Adrenal gland (tissue), 19 donors: ENCODE measurements at places on chromosomes 7 and 10.
A peak's percentile ranks its signal among the peaks of the same experiment; 100 is the strongest.

GRCh38 chr7:95304990-95305389 lies 19.3 kb downstream of the PON1 start:
- DNase-seq = no peak

GRCh38 chr10:3807211-3807927 lies 22.4 kb upstream of the KLF6 start:
- no peak for DNase-seq

GRCh38 chr10:16770670-16771069 lies 46.6 kb downstream of the RSU1 start:
- DNase-seq = no peak

DNA sequence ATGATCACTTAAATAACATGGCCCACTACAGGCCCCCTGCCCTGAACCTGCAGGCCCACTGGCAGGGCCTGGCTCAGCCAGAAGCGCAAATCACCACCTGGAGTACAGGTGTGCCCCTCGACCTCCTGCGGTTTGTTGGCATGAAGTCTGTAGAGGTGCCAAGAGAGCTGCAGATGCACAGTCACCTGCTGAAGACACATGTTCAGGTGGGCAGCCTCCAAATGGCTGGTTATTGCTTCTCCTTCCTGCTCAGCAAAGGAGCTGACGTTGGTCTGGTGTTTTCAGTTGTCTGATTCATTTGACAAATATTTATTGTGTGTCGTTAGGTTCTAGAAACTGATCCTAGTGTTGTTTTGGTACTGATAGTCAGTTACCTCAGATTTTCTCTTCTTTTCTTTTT lies 29.0 kb downstream of the DHTKD1 start:
- no peak for DNase-seq

GRCh38 chr10:60849740-60850139 lies 71.5 kb downstream of the CDK1 start:
- no peak for DNase-seq

DNA sequence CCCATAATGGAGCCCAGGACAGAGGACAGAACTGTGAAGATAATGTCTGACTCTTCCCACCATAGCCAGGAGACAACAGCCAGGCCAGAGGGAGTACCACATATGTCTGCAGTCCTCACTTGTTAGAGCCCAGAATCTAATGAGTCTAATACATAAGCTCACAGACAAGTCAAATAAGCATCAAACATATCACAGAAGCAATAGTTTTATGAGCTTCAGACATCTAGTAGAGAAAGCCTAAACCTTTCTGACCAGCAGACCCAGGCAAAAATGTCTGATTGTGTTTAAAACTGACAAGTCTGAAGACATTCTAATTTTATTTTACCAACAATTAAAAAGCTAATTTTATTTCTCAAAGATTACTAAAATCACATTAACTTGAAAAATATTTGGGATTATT lies 75.5 kb downstream of the MAPK8 start:
- DNase-seq = no peak

GRCh38 chr10:35372329-35372728 lies 36.0 kb downstream of the CCNY start:
- DNase-seq = no peak

- peak; percentile 22 for DNase-seq
Measured at GRCh38 chr7:117129521-117129955, 176.2 kb downstream of the ST7 start.

DNA sequence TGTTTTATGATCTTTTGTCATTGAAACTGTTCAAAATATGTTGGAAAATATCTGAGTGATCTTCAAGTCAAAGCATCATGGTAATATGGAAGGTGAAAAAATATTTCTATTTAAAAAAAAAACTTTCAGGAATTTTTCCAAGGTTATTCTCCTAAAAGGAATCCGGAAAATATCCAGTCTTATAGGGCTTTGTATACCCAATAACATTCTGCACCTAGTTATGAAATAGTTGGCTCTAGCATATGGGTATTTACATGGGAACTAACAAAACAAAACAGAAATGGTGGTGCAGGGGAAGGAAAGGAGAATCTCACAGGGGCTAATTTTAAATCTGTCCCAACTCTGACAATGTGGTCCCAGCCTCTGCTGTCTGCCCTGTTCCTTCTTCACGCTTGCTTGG lies 167.1 kb upstream of the RHEB start:
- DNase-seq = no peak

GRCh38 chr10:44196336-44196735 lies 188.6 kb downstream of the CXCL12 start:
- DNase-seq = no peak

- no peak for DNase-seq
Measured at GRCh38 chr10:77045085-77045484, 592.5 kb downstream of the KCNMA1 start.

- DNase-seq = peak; percentile 76
Measured at GRCh38 chr7:128347647-128348097, 4.0 kb upstream of the RBM28 start.

GRCh38 chr10:29199339-29199738 lies 89.5 kb upstream of the LYZL1 start:
- DNase-seq = no peak

DNA sequence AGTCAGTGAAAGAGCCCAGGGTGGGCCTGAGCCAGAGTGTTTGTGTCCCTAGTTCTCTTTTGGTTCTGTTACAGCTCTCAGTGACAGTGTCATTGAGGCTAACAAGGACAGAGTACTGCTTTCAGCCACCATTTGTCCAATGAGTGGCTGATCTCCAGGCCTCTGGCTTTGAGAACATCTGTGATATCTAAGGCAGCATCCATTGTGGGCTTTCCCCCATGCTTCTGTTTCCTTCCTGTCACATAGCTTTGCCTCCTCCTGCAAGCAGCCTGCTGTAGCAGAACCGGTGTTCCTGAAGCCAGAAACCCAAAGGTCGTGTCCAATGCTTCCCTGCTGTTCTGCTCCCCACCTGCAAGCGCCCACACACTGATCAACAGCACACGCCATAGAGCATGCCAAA lies 68.4 kb downstream of the IKZF1 start:
- DNase-seq = no peak

DNA sequence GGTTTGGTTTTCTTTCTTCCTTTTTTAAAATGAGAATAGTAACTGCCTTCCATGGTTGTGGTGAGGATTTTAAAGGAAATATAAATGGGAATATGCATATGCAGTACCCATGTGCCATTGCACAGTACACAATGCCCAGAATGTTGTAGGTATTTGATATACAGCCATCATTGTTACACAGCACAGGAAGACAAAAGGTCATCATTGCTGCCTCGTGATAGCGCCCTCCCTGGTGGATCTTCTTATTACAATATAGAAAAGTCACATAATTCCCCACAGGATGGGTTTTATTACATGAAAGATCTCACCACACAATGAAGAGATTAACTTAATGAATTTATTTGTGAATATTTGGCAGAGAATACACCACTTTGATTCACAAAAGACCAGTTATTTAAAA lies 76.5 kb downstream of the PPP1R17 start:
- DNase-seq = no peak

- peak; percentile 91 for DNase-seq
Measured at GRCh38 chr7:151754142-151754590, 122.7 kb downstream of the PRKAG2 start.

DNA sequence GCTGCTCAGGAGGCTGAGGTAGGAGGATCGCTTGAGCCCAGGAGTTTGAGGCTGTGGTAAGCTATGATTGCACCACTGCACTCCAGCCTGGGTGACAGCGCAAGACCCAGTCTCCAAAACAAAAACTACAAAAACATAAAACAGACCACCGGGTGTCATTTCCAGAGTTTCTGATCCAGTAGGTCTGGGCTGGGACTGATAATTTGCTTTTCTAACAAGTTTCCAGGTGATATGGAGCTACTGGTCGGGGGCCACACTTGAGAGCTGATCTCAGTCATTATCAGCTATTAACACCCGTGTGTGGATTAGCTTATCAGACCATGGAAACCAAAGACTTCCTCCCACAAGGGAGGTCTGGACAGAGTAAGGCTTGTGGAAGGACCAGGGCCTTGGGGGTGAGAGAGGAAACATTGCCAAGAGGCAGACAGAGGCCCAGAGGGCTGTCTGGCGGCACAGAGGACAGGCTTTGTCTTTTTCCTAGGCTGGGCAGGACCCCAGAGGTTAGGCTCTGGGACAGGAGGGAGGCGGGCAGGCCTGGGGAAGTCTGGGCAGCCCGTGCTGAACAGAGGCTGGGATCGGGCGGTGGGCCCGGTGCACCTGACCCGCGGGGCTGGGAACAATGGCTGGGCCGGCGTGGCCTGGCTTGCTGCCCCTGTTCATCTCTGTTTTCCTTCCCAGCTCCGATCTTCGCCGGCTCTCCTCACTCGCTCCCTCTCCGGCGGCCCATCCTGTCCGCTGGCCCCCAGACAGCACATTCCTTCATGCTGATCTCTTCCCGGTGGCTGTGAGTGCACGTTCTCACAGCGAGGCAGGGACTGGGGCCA lies 25.2 kb downstream of the TMEM270 start:
- no peak for DNase-seq

- DNase-seq = peak; percentile 3
Measured at GRCh38 chr10:43237128-43237527, 29.7 kb downstream of the RASGEF1A start.

GRCh38 chr10:45006276-45007030 lies 5.7 kb downstream of the ZNF22 start:
- no peak for DNase-seq

DNA sequence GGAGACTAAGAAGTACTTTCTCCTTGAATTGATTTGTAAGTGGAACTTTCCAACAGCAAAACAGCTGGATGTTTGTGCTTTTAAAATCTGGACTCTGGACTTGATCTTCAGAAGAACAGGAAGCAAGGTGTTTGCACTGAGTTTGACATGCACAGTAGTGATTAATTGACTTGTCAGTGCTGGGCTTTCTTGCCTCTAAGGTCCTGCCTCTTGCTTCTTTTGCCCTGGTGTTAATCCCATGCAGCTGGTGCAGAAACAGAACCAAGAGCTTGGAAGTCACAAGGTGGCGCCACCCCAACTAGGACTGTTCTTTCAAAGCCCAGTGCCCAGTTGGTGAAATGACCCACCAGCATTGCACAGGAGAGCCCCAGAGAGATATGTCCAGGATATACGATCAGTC lies 66.8 kb upstream of the SEPHS1 start:
- DNase-seq = no peak

DNA sequence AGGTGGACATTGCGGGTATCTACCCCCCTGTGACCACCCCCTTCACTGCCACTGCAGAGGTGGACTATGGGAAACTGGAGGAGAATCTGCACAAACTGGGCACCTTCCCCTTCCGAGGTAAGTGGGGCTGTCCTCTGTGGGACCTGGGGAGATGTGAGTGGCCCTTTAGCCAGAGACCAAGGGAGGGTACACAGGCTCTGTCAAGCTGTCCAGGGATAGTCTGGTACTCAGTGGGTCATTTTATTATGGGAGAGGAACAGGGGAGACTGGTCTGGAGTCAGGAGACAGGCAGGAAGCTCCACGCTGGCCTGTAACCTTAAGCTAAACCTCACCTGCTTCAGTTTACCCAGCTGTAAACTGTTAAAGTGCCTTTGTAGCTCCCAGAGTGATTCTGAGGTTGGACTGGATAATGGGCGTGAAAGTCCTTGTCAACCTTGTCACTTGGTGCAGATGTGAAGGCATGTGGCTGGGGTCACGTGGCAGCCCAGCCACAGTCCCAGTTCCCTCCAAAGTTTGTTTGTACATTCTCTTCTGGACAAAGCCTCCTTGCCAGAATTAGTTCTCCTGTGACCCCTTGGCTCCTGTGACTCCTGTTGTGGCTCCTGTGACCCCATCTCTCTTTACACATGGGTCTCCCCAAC lies 729 bp downstream of the HOGA1 start:
- DNase-seq = peak; percentile 13

DNA sequence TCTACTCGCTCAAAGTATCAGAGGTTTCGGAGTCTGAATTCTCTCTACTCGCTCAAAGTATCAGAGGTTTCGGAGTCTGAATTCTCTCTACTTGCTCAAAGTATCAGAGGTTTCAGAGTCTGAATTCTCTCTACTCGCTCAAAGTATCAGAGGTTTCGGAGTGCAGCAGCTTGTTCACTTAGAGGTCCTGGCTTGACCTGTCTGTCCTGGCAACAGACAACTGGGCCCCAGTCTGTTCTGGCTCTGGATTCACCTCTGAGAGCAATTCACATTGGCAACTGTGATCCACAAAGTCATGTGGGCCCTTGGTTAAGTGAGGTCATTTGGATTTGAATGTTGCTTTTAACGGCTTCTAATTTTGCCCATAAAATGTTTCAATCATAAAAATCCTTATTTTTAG lies 63.9 kb upstream of the ST8SIA6 start:
- no peak for DNase-seq

DNA sequence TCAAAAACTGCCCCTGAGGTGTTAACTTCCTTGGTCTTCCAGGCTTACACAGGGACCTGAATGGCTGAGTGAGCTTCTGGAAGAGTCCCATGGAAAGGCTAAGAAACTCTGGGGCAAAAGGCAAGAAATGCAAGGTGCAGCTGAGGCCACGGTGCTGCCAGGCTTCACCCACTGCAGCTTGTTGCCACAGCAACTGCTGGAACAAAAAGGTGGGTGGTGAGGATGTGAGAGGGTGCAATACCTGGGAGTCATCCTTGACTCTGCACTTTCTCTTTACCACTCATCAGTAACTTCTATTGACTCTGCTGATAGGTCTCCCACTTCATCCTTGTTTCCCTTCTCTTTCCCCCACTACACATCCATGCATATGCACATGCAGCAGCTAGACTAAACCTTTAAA lies 258.6 kb downstream of the BMPER start:
- DNase-seq = no peak

DNA sequence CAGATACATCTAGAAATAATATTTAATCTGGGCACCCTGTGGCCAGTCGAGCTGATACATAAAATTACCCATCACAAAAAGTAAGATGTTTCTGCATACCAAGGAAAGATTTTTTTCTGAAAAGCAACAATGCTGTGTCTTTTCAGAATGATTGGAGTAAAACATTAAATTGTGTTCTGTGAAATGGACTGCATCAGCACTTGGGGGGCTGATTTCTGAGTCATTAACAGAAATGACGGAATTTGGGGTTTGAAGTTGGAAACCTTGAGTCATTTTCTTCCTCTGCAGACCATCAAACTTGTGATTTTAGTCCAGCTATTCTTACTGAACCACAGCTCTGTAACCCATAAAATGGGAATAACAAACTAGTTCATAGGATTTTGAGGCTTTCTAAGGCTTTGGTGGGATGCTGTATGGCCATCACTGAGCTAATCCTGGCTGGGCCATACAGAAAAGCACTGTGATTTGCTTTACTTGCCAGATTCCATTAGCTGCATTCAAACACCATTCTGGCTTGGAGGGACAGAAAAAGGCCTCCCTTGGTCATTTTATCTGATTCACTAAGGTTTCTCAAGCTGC lies 739.4 kb upstream of the IGFBP3 start:
- DNase-seq = no peak

GRCh38 chr10:38027986-38028385 lies 17.5 kb downstream of the ZNF33A start:
- DNase-seq = no peak

DNA sequence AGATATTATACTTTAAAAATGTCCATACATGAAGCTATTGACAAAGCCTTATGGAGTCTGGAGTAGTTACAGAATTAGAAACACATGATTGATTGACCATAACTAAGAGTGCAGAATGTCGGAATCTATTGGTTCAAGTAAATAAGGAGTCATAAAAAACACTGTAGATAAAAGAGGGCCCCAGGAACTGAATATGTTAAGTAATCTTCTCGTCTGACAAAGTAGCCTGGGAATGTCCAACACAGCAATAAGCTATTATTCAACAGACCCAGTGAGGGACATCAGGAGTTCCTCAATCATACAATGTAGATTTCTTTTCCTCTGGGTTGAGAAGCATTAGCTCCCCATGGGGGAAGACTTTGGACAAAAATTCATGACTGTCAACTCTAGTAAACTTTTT lies 782.0 kb downstream of the SUGCT start:
- no peak for DNase-seq
